Stimulated activated CD8-positive, alpha-beta memory T cell treated with anti-CD3 and anti-CD28 coated beads, Interleukin-4, amount 100 ng/mL, for 1 hour (primary cell): ENCODE measurements at places on chromosomes 6 and 20.

DNA sequence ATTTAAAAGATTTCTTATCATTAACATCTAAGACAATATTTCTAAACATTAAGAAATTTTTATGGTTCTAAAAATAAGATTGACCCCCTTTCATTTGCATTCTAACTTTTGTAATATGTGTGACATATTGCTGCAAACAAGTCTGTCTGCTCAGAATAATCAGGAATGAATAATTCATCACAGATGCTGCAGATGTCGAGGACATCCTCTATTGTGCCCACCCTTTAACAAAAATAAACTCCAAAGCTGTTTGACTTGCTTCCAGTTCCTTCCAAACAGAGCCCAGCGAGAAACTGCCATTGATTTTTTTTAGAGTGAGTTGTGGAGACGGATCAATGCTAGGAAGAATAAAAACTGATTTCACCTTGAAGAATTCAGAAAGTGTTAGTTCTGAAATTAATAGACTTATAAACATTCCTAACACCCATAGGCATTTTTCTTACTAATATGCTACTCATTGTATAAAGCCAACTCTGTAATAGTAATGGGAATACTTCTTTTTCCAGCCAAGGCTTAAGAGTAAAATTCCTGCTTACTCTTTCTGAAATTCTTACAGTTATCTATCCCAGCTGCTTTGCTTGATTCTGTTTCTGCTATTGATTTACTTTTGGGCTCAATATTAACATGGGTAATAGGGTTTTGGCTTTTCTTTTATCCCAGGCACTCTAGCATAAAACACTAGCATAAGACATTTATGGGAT lies 244.8 kb upstream of the FAM83B start:
- DNase-seq: no peak

- no peak for DNase-seq
Measured at GRCh38 chr6:111258615-111259088, 171.3 kb downstream of the SLC16A10 start.

DNA sequence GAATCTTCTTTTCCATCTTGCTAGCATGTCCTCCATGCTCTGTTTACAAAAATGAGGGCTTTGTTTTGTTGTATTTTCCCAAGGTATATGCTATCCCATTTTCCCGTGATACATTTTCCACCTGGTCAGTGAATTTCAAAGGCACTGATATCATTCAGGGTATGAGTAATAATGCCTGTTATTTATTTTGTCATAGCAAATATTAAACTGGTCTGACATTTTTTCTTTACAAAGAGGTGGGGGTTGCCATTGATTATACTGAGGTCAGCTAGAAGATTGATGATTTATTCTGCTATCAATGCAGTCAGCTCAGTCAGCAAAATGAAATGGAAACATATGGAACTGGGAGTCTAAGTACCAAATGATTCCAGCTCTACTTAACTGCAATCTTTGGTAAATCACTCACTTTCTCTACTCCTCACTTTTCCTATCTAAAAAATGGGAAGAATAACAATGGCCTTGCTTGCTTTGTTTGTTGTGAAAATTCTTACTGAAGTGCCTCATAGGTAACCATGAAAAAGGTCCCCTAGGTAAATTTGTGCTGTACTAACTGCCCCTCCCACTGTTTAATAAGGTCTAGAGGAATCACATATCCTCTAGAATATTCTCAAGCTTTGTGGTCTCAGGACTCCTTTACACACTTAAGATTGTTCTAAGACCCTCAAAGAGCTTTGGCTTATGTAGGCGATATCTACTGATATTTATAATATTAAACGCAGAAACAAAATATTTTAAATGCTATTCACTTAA lies 64.0 kb downstream of the ARHGAP18 start:
- DNase-seq: no peak

DNA sequence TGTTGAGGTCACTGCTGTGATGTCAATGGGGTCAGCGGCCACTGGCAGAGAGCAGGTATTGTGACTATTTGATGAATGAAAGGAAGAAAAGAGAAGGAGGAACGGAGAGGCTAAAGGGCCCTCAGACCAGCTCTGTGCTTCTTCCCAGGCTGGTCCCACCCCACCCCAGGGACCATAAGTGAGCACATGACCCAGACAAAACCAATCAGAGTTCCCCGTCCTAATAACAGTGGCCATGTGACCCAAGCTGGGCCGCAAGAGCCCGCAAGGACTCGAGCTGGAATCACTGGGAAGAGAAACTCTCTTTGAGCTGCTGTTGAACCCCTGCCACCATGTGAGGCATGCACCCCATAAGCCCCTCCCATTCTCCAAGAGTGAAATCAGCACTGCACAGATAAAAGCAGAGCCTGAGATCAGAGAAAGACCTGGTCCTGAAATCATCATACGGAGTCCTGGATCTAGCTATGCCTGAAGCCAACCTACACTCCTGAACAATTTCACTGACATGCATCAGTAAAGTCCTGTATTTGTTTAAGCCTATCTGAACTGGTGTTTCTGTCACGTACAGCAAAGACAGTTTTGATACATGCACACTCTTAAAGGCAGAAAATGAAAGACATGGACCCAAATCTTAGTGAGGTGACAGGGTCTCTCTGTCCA lies 90.2 kb downstream of the PREX1 start:
- no peak for DNase-seq

- no peak for DNase-seq
Measured at GRCh38 chr6:155147958-155148663, 115.7 kb upstream of the CLDN20 start.
